ENCODE measurements at places on chromosomes 3 and 15.

GRCh38 chr15:98657721-98658120 is 9.4 kb downstream of the IGF1R start:
- DNase-seq, result no peak

DNA sequence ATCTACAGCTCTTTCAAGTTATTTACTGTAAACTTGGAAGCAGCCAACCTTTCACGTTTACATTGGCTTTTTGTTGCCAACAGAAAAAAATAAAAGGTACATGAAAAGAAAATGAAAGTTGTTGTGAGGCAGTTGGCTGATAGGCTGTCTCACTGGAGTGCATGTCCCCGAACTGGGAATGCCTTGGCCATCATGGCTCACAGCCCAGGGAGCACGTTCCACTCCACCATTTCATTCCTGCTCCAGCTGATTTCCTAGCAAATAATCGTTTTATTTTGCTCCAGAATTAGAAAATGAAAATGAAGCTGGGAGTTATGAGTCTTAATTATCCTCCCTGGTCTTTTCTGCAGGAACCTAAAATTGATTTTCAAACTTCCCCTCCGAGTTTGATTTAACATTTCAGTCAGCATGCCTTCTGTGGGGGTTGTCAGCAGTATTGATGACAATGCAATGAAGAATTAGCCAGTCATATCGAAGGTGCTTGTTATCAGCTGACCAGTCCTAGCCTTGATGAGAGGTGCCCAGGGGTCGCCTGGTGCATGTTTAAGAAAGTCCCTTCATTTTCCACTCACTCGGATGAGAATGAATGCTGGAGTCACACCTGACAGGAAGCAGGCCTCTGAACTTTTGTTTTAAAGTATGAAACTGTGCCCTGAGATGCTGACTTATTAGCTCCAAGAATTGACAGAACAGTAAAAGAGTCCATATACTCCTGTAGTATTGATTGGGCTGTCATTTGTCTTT is 293.7 kb upstream of the TRIM42 start:
- DNase-seq, result no peak

DNA sequence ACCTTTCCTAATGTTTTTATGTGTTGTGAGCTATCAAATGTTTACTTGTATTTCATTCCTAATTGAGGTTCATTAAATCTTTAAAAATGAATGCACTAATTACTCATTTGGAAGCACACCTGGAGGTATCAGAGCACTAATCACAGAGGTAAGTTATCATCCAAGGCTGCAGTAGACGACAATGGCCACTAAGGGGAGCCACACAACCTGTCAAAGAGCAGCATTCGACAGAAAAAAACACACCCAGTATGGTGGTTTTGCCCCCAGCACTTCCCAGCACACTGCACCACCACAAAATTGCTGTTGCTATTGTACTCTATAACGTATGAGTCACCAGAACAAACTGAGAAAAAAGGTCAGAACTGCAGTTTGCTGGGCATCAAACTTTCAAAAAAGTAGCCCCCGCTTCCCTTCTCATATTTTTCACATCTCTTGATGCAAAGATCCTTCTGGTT is 205.9 kb upstream of the IGF1R start:
- peak; percentile 56 for DNase-seq

DNA sequence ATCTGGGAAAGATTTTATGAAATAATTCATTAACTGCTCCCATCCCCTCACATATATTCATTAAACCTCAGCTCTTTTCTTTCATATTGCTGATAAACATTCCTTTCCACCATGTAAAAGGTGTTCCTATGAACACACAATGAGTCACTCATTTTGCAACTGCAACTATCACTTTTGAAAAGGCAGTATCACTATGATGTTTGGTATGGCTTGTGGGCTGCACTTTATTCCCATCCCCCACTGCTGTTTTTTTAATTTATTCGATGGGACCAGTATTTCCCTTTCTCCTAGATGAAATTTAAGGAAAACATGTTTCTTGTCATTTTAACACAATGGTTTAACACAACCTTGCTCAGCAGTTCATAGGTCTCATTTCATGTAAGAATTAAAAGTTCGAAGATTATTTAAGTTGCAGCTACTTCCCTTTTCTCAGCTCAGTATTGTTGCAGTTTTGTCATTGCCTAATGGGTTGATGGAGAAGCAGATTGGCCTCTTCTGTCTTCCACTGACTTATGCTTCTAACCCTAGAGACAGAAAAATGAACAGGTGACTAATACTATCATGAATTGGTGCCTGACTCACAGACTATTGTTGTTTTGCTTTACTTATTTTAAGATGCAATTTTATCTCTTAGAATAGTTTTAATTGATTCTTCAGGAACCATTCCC is 280.3 kb downstream of the ZPLD1 start:
- DNase-seq, result no peak

DNA sequence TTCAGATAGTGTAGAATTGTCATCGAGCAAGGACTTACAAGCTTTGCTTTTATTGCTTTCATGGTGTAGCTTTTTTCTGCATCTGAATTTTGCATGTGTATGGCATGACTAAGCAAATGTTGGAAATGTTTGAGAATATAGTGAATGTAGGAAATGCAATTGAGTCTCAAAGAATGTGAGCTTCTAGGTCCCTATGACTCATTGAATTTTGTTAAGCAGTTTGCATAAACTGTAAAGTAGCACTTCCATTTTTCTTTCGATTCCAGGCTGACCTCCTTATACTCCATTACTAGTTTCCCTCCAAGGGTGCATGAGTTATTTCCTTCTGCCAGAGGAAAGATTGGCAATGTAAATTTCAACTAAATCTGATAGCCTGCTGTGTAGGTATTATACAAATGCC is 619.2 kb downstream of the DIPK2A start:
- peak; percentile 22 for DNase-seq

DNA sequence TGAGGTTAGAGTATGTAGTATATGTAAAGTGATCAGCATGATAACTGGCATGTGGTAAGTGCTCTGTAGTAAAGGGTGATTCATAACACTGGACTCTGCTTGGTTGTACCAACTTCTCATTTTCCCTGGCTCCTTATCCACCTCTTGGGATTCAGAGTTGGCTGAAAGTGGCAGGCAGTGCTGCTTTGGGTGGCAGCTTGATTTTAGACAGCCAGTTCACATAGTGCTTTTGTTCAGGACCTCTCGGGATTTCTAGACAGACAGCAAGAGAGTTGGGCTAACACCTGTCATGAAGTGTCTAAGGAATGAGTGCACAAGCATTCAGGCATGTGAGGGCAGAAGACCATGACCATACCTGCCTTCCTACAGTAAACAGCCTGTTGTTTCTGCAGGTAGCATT is 69.0 kb downstream of the RBM6 start:
- no peak for DNase-seq

GRCh38 chr15:37837276-37837675 is 97.2 kb upstream of the TMCO5A start:
- DNase-seq, result peak; percentile 2

All from GM04504 (cell line).